Activated gamma-delta T cell treated with anti-CD3 and anti-CD28 coated beads, Interleukin-2, amount 50 U/mL, for 16 hours (primary cell): ENCODE measurements at places on chromosomes 7 and 10.
A peak's percentile ranks its signal among the peaks of the same experiment; 100 is the strongest.

- DNase-seq: no peak
These were observed 59.7 kb downstream of the LMBR1 start for GRCh38 chr7:156833312-156833711.

DNA sequence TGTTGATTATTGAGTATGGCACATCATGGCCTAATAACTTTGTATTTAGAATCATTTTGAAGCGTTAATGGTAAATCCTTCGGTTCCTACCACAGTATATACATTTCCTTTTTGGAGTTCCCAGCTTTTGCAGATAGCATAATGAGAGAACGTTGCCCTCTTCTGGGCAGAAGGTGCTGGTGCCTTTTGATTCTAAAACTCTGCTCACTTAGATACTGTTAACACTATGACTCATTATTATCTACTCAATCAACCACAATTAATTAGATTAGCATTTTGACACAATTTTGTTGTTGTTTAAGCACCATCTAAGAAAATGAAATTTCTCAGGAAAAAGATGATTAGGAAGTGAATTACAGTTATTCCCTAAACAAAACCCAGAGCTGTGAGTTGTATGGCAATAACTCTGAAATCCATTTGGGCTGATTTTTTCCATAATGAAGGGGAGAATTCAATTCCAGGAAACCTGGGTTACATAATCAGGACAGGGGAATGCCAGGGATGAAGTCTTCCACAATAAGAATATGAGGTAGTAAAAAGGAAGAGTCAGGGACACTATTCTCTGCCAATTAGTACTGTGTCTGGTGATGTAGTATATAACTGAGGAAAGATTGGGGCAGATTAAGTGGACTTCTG lies 11.5 kb upstream of the DLD start:
- DNase-seq: no peak

GRCh38 chr7:147968046-147968610 lies 622.4 kb upstream of the C7orf33 start:
- no peak for DNase-seq

- DNase-seq: no peak
These were observed 33.6 kb downstream of the MEOX2 start for GRCh38 chr7:15652776-15653290.

DNA sequence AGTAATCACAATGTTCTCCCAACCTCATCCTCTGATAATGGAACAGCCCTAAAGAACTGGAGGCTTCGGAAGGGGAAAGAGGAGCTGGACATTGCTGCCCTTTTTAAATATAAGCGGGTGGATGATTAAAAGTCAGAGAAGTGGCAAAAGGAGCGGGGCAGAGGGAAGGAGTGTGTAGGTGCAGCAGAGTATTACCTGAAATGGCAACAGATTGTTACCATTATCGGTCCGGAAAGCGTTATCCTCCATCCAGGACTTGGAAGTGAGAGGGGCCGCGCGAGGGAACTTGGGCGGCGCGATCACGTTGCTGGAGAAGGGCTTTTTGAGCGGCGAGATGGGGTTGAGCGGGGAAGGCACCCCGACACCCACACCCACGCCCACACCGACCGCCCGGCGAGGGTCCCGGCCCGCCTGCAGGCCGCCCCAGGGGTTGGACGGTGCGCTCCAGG lies 51.7 kb downstream of the CPEB3 start:
- DNase-seq: no peak

- no peak for DNase-seq
These were observed 997.1 kb upstream of the C7orf33 start for GRCh38 chr7:147593271-147594057.

DNA sequence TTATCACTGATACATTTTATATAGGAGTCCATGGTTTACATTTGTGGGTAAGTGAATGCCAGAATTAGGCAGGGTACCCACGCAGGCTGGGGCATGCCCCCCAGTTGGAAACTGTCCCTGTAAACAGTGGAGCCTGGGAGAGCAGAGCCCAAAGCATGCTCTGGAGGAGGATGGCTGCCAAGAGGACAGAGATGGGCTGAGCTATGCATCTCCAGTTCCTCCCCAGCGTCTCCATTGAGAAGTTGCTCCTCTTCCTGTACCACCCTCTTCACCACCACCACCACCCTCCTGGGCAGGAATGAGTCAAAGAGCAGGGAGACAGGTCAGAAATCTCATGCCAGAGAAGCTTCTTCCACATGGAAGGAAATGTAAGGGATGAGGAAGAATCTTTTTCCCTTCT lies 67.7 kb upstream of the KMT2E start:
- no peak for DNase-seq

DNA sequence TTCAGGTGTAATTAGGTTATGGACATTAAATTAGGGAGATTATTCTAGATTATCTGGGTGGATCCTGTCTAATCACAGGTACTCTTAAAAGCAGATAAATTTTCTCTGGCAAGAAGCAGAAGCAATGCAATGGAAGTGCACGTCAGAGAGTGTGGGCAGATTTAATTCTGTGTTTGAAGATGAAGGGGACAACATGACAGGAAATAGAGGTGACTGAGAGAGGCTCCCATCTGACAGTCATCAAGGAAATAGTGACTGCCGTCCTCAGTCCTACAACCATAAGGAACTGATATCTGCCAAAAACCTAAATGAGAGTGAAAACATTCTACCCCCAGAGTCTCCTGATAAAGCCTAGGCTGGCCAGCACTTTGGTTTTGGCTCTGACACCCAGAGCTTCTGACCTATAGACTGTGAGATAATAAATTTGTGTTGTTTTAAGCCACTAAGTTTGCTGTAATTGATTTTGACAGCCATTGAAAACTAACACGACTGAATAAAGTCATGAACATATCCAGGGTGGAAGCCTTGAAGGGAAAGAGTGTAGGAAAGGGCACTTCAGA lies 30.5 kb upstream of the DDX50 start:
- no peak for DNase-seq

DNA sequence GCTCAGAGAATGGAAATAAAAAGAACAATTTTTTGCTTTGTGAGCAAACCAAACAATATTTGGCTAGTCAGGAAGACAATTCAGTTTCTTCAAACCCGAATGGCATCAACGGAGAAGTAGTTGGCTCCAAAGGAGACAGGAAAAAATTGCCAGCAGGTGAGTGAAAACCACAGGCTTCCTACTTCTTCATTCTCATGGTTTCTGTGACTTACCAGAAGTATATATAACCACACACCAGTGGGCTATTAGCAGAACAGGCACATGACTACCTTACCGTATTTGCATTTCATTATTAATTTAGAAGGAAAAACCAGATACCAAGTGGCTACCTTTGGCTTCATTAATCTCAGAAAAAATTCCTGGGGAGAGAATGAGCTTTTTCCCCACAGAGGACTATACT lies 8.8 kb downstream of the TDRD1 start:
- DNase-seq: no peak

GRCh38 chr7:80309377-80309776 lies 174.7 kb downstream of the GNAI1 start:
- DNase-seq: no peak

DNA sequence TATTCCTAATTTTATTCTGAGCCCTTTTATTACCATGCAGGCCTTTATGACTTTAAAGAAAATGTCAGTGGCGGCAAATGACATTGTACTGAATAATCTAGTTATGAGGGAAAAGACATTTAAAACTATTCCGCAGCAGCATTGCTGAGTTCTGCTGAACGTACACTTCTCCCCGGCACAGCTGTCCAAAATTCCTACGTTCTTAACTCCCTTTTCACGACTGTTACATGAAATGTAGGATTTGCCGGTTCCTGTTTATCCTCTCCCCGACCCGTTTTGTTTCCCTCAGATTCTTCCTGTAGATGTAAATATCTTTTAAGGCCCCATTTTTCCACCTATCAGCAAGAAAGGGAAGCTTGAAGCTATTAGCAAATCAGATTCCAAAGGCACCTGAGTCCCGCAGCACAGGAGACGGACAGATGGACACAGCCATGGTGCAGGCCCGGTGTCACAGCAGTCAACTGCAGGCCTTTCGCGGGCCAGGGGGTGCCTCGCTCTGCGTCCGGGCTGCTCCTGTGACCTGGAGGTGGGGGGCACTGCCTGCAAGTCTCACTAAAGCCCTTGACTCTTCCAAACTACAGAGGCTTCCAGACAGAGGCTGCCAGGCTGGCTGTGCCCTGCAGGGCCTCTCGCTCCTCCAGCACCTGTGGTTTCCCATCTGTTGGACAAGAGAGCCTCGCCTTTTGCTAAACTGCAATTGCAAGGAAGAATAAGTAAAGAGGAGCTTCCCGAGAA lies 485.0 kb upstream of the MGMT start:
- no peak for DNase-seq

DNA sequence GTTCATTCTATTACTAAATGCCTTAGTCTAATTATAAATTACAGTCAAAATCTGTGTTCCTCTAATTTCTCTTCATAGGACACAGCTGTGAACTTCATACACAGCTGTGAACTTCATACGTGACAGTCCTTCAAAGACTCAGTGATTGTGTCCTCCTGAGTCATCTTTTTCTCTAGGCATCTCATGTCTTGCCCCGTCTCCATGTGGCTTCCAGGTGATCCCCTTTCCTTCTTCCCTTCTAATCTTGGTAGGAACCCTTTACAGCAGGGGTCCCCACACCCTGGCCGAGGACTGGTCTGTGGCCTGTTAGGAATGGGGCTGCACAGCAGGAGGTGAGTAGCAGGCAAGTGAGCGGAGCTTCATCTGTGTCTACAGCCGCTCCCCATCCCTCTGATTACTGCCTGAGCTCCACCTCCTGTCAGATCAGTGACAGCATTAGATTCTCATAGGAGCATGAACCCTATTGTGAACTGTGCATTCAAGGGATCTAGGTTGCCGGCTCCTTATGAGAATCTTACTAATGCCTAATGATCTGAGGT lies 14.0 kb upstream of the EIF5AL1 start:
- no peak for DNase-seq

DNA sequence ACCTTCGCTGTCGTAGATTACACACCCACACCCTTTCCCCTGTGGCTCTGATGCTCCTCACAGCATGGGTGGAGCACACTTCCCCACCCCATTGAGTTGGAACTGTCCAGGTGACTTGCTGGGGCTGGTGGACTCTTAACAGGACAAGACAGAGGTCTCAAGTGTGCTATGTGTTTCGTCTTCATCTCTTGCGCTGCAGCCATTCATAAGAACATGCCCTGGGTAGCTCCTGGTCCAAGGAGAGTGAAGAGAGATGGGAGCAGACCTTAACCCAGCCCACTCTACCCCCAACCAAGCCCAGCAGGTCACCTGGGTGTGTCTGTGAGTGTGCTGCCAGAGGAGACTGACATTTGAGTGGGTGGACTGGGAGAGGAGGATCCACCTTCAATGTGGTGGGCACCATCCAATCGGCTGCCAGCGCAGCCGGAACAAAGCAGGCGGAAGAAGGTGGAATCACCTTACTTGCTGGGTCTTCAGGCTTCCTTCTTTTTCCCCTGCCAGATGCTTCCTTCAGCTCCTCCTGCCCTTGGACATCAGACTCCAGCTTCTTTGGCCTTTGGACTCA lies 112.4 kb downstream of the HTR5A start:
- DNase-seq: no peak

DNA sequence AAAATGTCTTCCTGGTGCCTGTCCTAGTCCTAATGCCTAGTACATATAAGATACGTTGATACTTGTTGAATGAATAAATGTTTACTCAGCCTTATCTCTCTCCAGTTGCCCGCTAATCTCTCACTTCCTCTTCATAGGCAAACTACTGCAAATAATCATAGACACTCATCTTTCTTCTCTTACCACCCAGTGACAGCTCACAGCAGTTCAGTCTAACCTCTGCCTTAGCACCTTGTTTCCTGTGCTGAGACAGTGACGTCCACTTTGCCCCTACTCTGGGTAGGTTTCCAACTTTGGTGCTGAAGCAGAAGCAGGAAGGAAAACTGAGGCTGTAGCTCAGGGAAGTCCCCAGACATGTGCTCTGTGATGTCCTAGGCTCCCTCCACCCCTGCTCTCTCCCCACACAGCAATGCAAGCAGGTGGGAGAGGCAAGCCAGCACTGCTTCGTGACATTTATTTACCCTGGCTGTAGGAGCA lies 45.5 kb upstream of the RHOBTB1 start:
- DNase-seq: no peak

- DNase-seq: no peak
These were observed 43.3 kb upstream of the CCDC6 start for GRCh38 chr10:59949608-59950007.

DNA sequence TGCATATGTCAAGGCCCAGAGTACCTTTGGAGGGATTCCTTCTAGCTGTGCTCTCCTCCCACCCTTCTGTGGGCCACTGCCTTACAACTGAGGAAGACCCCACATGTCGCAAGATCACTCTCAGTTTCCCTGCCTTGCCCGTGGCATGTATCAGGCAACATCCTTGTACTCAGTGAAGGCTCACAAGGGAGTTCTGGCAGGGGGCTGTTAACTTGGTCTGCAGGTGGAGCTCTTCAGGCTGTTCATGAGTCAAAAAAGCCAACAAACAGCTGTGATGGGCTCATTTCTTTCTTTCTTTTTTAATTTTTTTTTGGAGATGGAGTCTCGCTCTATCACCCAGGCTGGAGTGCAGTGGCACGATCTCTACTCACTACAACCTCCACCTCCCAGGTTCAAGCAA lies 513.0 kb upstream of the ANKRD30A start:
- DNase-seq: no peak

DNA sequence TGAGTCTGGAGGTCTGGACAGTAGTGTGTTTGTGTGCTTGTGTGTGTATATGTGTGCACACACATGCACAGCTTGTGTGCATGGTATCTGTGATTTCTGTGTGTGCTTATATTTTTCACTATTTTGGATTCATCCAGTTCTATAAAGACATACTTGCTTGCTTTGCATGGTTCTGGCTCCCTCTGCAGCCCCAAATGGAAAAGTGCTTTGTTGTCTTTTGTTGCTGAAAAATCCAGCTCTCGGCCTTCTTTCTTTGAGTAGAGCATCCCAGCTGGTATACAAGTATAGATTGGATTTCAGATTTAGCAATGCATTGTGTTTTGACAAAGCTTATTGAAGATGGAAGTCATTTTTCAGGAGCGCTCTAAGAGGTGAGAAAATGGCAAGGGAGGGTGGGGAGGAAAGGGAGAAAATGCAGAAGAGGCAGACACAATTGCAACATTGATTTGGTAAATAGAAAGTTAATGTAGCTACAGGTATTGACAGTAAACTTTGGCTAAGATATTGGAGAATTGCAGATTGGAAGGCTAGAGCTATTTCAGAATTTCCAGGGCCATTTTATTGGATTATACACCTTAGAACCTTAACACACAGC lies 333.9 kb downstream of the AUTS2 start:
- DNase-seq: no peak

GRCh38 chr10:114697061-114697598 lies 39.1 kb upstream of the ABLIM1 start:
- no peak for DNase-seq

GRCh38 chr7:150451097-150451793 lies 815 bp downstream of the GIMAP8 start:
- peak; percentile 42 for DNase-seq
